Fibroblast of skin of scalp (primary cell): ENCODE measurements at places on chromosomes 5 and 9.

GRCh38 chr5:168110870-168111832 lies 180.3 kb upstream of the WWC1 start:
- DNase-seq = no peak

DNA sequence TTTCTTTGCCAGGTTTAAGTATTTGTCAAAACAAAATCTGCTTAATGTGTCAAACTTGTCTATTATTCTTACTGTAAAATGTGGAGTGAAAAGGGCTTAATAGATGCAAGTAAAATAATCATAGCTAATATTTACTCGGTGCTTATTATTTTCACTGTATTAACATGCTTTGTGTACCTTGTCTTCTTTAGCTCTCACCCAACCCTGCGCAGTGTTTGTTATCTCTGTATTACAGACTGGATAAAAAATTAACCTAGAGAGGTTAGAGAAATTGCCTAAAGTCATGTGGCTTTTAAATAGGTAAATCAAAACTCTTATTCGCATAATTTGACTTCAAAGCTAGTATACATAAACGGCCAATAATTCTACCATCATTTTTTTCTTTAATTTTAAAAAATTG lies 1864.8 kb downstream of the MAT2B start:
- no peak for DNase-seq

DNA sequence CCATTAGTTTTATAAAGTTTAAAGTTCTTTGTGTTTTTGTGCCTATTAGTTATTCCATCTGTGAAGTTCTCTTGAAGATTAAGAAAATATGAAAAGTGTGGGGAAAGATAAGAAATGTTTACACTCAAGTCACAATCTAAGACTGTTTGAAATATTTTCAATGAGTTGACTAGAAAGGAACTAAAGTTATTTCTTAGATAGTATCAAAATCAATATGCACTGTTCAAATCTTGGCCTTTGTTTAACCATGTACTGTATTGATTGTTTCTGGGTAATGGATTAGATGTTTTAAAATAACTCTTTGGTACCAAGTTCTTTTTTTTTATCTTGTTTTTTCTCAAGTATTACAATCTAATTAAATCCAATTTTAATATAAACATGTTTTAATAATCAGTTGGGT lies 46.0 kb downstream of the SMC5 start:
- no peak for DNase-seq

DNA sequence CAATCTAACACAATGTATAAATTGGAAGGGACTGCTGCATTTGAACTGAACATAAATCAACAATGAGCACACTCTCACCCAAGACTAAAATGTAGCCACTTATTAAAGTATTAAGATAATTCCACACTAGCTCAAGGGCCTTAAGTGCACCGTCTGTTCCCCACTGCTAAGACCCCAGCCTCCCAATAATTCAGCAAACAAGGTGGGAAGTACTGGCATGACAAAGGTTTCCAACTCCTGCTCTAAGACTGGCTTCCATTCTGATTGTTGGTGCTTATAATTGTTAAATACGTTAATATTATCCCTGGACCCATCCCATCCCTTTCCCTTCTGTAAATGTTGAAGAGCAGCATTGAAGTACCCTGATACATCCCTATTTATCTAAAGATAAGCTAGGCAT lies 636.7 kb downstream of the NR2F1-AS1 start:
- DNase-seq = no peak

GRCh38 chr5:144972317-144972716 lies 801.6 kb downstream of the KCTD16 start:
- DNase-seq = no peak

DNA sequence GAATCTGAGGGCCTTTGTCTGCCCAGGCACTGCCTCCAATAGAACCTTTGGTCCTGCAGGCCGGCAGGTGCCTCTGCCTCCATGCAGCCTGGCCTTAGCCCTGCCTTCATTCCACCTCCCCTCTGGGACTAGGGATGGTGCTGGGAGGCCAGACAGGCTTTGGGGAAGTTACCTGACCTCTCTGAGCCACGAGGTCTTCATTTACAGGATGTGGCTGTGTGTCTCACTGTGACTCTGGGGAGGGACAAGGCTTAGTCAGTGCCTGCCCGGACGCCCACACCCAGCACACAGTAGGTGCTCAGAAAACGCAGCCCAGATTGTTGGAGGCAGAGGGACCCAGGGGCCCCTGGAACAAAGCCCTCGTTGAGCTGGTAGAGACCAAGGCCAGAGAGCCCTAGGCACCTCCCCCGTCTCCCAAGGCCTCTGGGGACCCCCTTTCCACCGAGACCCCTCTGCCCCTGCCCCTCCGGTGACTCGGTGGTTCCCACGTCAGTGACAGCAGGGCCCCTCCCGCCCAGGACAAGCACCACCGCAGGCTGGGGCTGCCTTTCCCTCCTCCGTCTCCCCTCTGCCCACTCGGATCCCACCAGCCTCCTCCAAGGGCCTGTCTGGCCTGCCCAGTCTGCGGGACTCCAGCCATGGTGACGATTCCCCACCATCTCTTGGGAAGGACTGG lies 46.9 kb upstream of the EGFL7 start:
- no peak for DNase-seq

GRCh38 chr5:158398360-158399201 lies 539.6 kb upstream of the CLINT1 start:
- DNase-seq = no peak

DNA sequence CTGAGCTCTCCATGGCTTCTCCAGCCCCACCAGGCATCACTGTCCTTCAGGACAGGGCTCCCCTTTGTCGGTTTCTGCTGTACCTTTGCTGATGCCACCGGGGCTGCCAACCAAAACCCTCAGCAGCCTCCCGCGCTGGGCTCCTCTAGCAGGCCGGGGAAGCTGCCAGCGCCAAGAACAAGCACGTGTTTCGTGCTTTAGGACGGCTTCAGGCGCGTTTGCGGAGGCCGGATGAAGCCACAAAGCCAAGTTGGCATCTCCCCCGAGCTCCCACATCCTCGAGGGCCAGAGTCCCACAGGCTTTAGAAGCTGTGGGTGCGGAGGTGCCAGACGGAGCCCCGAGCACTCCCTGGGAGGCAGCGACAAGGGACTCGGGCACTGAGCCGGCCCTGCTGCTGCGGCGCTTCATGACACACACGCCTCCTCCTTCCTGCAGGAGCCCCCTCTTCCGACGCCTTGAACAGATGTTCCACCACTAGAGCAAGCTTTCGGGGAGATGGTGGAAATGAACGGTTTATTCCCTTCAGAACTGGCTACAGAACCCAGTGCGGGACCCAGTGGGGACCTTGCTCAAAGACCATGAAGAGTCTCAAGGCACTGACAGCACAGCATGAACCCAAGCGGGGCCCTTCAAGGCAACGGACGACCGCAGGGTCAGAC lies 36.7 kb downstream of the SARDH start:
- DNase-seq = no peak

DNA sequence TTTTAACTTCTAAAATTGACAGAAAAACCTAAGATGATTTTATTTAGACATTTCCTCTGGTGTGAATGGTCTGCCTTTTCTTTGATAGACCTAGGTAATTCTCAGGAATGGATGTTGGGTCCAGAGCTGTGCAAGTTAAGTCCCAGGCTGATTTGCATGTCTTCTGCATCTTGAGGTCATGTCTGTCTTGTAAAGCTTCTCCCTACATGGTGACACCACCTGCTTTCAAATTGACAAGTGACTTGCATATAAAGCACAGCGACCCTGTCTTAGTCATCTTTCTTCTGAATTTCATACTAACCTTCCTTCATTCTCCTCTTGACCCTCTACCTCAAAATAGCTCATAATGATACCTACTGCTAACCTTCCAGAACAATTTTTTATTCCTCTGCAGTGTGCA lies 29.2 kb downstream of the OSTF1 start:
- DNase-seq = no peak

DNA sequence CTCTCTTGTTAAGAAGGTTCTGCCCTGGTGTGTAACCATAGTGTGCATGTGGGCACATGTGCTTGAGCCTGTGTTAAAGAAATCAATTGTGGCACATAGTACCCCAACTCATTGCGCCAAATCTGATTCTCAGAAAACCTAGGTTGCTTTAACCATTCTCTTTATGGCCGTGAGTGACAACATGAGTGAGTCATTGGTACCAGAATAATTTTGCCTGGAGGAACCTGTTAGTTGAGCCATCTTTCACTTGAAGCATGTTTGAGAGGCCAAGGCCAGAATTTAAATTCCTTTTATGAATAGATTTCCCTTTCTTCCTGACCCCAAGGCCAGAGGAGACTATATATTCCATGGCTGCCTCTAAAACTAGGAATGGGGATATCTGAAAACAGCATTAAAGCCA lies 35.2 kb upstream of the SLC36A2 start:
- no peak for DNase-seq

- peak; percentile 78 for DNase-seq
These were observed 381.9 kb upstream of the ZNF462 start for GRCh38 chr9:106481013-106481609.

- no peak for DNase-seq
These were observed 1165.5 kb downstream of the CDH12 start for GRCh38 chr5:21687621-21688020.

DNA sequence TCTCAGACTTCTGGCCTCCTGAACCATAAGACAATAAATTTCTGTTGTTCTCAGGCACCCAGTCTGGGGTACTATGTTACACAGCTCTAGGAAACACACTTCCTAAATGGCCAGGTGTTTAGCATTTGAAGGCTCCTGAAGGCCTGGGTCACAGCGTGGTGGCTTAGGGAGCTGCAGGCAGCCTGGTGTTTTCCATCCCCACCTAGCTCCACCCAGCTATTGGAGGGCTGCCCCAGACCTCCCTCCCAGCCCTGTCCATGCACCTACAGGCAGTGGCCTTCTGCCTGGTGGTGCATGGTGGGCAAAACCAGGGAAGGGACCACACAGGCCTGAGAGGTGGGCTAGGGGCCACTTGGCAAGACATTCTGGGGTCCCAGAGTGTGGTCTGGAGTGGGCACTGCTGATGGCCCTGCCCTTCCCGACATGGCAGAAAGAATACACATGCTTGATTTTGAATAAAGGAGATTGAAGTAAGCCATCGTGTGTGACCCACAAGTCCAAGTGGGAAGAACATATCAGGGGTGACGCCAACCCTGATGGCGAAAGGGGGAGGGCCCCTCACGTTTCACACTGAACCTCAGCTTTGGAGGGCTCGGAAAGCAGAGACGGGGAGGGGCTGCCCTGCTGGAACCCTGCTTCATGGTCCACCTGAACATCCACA lies 1.3 kb upstream of the SUSD3 start:
- DNase-seq = no peak

DNA sequence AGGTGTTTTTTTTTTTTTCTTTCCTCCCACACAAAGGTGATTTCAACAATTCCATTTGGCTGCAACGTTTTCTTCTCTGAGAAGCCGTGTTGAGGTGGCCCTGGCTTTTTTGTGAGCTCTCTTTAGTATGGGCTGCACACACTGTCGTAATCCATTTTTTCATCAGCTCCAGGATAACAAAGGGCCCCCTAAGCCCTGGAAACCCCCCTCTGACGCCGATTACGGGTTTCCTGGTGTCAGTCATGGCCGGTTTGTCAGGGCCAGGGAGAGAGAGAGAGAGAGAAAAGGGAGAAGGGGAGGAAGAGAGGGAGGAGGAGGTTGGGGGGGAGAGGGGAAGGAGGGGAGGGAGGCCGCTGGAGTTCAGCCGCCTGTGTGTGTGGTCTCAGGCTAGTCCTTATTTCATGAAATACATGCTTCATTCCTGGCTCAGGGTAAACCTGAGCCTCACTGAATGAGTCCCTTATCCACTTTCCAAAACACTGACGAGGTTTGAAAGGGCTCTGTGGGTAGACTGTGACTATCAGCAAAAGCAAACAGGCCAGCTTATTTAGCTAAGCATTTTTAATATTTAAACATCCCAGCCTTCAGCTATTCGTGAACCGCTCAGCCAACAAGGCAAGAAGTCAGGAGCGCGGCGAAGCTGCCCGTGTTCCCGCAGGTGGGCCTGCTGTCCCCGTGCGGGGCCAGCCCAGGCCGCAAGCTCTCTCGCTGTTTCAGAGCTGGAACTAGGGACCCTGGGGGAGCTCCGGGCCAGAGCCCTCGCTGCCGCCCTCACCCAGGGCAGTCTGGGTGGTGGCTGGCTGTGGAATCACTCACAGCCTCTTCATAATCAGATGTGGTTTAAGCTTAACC lies 172.8 kb downstream of the ERCC6L2 start:
- DNase-seq = peak; percentile 29

- no peak for DNase-seq
These were observed 54.6 kb downstream of the ALG2 start for GRCh38 chr9:99167119-99167518.

- peak; percentile 76 for DNase-seq
These were observed 178.4 kb downstream of the GNA14 start for GRCh38 chr9:77469515-77470231.

DNA sequence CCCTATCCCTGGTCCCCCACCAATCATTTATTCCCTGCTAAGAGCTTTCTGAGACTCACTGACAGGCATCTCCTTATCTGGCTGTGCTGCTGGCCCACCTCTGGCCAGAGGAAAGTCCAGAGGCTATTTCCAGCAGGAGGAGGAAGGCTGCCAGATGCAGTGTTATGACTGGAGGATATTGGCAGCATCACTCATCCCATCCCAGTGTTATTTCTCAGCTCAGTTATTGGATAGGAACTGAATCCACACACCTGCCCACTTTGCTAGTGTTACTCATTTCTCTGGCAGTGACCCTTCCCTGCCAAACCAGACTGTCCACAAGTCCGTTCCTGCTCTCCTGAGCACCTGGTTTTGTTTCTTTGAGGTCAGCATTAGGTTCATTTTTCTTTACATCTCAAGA lies 228.2 kb downstream of the GRIA1 start:
- no peak for DNase-seq

GRCh38 chr5:135986401-135986800 lies 31.6 kb upstream of the LECT2 start:
- DNase-seq = no peak

- no peak for DNase-seq
These were observed 171.2 kb upstream of the MPDZ start for GRCh38 chr9:13450723-13451122.

- DNase-seq = peak; percentile 77
These were observed 29.5 kb downstream of the MTAP start for GRCh38 chr9:21831841-21832509.

DNA sequence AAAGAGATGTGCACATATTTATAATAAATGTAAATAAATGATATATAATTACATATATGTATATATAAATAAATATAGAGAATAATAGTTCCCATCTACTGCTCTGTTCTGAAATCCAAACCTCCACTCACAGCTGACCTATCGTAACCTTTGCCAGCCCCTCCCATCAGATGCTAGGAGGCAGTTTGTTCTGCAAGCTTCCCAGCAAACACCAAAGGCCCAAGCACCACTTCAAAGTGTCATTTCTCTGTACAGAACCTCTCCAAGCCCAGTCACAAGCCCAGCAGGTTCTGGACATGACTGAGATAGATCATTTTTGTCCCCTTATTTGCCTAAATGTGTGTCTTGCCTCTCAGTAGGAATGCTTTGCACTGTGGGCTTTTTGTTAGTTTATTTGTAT lies 62.4 kb downstream of the MFAP3 start:
- DNase-seq = no peak
